ENCODE measurements at places on chromosomes 7 and 10.

- no peak for DNase-seq
Measured at GRCh38 chr7:13524076-13524475, 465.4 kb downstream of the ETV1 start.

DNA sequence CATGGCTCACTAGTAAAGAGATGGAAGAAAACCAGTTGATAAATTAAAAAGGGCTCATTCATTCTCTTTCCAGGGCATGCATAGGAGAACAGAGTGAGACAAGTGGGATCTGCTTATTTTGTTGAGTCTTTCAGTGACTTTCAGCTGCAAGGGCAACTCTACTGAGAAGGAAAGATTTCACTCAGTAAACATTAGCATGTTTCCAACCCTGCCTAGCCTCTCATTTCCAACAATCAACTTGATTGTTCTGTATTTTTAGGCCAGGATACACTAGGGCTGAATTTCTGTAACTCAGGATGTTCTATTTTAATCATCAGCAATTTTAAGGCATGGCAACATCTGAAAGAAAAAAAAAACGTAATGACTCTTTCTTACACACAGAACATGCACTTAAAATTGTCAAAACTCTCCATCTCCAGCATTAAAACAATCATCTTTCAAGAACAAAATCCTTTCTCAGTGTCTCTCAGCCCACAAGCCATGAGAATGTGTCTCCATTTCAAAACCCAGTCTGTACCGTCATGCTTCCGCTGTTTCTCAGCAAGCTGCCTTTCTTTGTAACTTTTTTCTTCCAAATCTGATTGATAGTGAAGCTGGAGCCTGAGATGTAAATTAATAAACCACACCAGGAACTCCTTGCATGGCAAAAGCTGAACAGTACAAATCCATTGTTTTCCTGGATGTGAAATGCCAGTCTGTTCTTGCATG, 147.2 kb upstream of the KLF14 start:
- no peak for DNase-seq

DNA sequence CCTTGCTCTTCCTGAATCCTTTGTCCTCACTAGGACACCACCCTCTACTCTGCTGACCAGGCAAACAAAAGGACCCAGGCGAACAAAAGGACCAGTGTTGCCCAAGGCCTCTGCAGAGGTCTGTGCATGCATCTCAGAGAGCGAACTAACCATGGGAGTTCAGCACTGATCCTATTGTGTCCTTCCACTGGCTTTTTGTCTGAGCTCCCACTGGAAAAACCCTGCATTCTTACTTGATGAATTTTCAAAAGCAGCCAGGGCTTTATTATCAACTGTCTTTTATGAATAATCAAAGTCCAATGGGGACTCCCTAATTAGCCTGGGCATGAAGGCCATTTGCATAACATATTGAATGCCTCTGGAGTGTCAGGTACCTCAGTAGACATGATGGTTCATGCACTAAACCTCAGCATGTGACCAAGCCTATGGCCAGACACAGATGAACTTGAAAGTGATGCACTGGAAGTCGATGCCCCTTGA, 140.6 kb downstream of the KCNMA1 start:
- DNase-seq: no peak

GRCh38 chr10:114632869-114633715, 25.0 kb downstream of the ABLIM1 start:
- DNase-seq: no peak

GRCh38 chr10:129259128-129259815, 207.8 kb upstream of the MGMT start:
- no peak for DNase-seq

DNA sequence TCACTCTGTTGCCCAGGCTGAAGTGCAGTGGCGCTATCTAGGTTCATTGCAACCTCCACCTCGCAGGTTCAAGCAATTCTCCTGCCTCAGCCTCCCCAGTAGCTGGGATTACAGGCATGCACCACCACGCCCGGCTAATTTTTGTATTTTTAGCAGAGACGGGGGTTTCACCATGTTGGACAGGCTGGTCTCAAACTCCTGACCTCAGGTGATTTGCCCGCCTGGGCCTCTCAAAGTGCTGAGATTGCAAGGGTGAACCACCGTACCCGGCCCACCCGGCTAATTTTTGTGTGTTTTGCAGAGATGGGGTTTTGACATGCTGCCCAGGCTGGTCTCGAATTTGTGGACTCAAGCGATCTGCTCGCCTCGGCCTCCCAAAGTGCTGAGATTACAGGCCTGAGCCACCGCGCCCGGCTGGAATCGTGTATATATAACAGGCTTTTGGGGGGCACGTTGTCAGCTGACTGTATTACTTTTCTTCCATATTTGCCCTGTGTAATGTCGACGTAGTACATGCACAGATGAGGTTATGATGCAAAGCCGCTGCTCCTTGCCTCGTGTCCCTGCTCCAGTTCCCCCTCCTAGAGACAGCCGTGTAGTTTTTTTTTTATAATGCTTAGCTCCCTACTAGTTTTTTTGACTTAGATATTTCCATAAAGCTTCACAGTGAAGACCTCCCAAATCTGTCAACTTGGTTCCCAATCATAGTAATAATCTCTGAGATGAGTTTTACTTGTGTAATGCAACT, 883 bp upstream of the TRA2A start:
- DNase-seq: no peak

DNA sequence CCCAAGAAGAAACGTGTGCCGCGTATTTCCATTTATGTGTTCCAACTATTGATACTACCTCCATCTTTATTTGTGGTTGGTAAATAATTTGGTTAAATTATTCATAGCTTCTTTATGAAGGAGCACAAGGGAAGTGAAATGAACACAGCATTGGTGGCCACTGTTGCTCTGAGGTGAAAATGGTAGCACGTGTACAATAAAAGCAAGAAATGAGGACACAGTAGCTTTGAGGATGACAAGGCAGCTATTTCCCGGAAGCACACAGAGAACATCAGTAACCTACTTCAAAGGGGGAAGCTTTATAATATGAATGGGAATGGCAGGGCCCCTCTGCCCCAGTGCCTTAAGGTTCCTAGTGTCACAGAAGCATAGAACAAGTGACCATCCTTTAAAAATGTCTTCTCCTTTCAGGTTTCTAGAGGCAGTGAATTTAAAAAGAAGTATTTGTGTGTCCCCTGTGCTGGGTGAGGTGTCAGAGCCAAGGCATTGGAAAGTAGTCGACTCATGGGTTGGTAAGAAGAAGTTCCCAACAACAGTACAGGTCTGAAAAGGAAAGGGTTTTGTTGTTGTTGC, 78.8 kb downstream of the SGMS1 start:
- no peak for DNase-seq

- no peak for DNase-seq
Measured at GRCh38 chr10:74510594-74510993, 315.8 kb upstream of the KAT6B start.

All from activated naive CD4-positive, alpha-beta T cell (primary cell).